ENCODE measurements at places on chromosomes 16 and 17. TPM values are rescaled to one million over a fixed set of nuclear protein-coding genes. Genes with fewer than 3 reads are reported as not detected.

SPECC1 gene
- 10.3 TPM for total RNA-seq

LRRC37A gene
- total RNA-seq: 4.6 TPM

HS3ST2 gene
- total RNA-seq: not detected

TRIM25 gene
- 180 TPM for total RNA-seq

CD19 gene
- not detected for total RNA-seq

CHD9 gene
- 21.6 TPM for total RNA-seq

OR1A1 gene
- total RNA-seq: 0.05 TPM

All from activated CD4-positive, alpha-beta memory T cell treated with anti-CD3 and anti-CD28 coated beads, Interleukin-2, amount 10 ng/mL, durations not matched to agents 7 days and 5 days (primary cell).